ENCODE measurements at places on chromosomes 7 and 10.

DNA sequence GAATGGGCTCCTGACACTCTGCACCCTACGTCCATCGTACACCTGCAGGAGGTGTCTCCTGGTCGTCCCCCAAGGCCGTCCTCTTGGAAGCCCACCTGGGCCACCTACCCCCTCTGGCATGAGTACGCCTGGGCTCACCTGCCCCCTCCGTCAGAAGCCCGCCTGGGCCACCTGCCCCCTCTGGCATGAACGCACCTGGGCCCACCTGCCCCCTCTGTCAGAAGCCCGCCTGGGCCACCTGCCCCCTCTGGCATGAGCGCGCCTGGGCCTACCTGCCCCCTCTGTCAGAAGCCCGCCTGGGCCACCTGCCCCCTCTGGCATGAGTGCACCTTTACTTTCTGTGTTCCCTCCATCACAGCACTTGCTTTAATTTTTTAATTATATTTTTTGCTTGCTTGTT lies 401.2 kb downstream of the PTPRN2 start:
- H3K27ac ChIP-seq = no peak overlapping the region
- H3K4me1 ChIP-seq = no peaks in the 10 kb centered on the region
- no peaks in the 10 kb centered on the region for H3K36me3 ChIP-seq
- DNase-seq = no peak
- no peak overlapping the region for H3K4me3 ChIP-seq
- H3K27me3 ChIP-seq = no peaks in the 10 kb centered on the region

GRCh38 chr7:144057954-144058353 lies 9.2 kb downstream of the OR2A5 start:
- no peaks in the 10 kb centered on the region for H3K27me3 ChIP-seq
- no peaks in the 10 kb centered on the region for H3K36me3 ChIP-seq
- no peak overlapping the region for H3K4me3 ChIP-seq
- no peak overlapping the region for H3K27ac ChIP-seq

DNA sequence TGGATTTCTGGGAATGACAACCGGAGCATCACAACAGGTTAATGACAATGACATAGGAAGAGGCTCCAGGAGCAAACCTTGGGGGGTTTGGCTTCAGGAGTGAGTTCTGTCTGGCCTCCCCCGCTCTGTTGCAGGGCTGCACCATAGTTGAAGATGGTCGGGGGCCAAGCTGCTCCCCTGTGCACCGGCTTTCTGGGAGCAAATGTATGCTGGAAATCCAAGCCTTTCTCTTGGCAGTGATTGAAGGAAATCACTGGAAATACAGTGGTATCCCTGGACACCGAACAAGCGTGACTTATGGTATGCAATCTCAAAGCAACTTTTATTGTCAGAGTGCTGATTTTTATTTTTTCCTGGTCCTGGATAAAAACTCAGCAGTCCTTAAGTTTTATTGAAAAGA lies 251.9 kb upstream of the ZNF32 start:
- no peaks in the 10 kb centered on the region for H3K36me3 ChIP-seq
- H3K27ac ChIP-seq = no peak overlapping the region
- no peak overlapping the region for H3K4me3 ChIP-seq
- H3K4me1 ChIP-seq = no peaks in the 10 kb centered on the region
- DNase-seq = no peak

- H3K36me3 ChIP-seq = peaks cover 3% of the 10 kb centered on the region
- no peak overlapping the region for H3K27ac ChIP-seq
- no peaks in the 10 kb centered on the region for H3K27me3 ChIP-seq
- H3K4me1 ChIP-seq = peaks cover 6% of the 10 kb centered on the region
- H3K4me3 ChIP-seq = peak overlapping the region; percentile 57
Observed at GRCh38 chr7:98282703-98283102, 1.2 kb downstream of the BRI3 start.

GRCh38 chr7:1861799-1862458 lies 191.9 kb downstream of the ELFN1 start:
- no peaks in the 10 kb centered on the region for H3K36me3 ChIP-seq
- H3K4me1 ChIP-seq = no peaks in the 10 kb centered on the region
- DNase-seq = no peak
- H3K27me3 ChIP-seq = no peaks in the 10 kb centered on the region
- no peak overlapping the region for H3K4me3 ChIP-seq

DNA sequence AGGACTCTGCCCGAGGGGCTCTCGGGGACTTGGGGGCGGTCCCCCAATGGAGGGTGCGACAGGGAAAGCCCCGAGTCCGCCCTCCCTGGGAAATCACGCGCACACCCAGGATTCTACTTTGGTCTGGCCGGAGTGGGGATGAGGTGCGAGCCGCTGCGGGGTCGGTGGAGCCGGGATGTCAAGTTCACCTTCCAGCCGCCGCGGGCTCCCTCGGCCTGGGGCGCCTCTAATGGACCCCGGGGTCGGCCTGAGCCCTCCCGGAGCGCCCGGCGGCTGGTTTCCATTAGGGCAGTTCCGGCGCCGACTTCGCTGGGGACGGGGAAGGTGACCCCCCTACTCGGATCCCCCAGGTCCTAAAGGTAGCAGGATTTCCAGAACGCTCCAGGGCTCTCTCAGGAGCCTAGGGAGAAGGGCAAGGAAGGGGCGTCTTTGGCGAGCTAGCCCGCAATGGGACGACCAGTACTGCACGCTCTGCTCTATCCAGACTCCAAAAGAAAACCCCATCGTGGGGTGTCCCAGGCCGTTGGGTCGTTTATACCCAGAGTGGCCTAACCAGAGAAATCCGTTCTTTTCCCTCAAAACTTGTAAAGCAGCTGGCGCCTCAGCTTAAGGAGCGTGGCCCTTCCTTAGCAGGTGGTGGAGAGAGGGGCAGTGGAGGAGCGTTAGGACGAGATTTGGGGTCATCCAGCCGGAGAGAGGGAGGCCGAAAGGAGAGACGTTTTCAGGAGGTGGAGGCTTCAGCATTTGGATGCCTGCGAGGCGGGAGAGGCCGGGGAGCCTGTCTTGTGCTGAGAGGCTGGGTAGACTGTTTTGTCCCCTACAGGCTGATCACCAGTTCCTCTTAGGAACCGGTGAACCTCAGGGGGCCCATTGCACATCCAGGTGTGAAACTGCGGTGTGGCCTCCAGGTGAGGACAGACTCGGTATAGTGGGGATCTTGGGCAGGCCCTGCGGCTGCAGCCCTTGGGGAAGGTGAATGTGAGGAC lies 860 bp upstream of the WDR86 start:
- DNase-seq = no peak
- no peak overlapping the region for H3K27ac ChIP-seq
- H3K27me3 ChIP-seq = peaks cover 54% of the 10 kb centered on the region
- H3K36me3 ChIP-seq = no peaks in the 10 kb centered on the region
- H3K4me1 ChIP-seq = peaks cover 37% of the 10 kb centered on the region
- peak overlapping the region; percentile 44 for H3K4me3 ChIP-seq

- H3K27ac ChIP-seq = no peak overlapping the region
- no peak for DNase-seq
- H3K27me3 ChIP-seq = no peaks in the 10 kb centered on the region
Observed at GRCh38 chr10:8463853-8464252, 409.4 kb downstream of the GATA3 start.

- no peak overlapping the region for H3K4me3 ChIP-seq
- no peaks in the 10 kb centered on the region for H3K36me3 ChIP-seq
- no peaks in the 10 kb centered on the region for H3K27me3 ChIP-seq
- DNase-seq = no peak
Observed at GRCh38 chr10:76415554-76415953, 984.1 kb downstream of the LRMDA start.
